Stimulated activated CD8-positive, alpha-beta memory T cell treated with anti-CD3 and anti-CD28 coated beads, Interleukin-15, amount 100 ng/mL, for 1 hour (primary cell): ENCODE measurements at places on chromosomes 7 and 10.

DNA sequence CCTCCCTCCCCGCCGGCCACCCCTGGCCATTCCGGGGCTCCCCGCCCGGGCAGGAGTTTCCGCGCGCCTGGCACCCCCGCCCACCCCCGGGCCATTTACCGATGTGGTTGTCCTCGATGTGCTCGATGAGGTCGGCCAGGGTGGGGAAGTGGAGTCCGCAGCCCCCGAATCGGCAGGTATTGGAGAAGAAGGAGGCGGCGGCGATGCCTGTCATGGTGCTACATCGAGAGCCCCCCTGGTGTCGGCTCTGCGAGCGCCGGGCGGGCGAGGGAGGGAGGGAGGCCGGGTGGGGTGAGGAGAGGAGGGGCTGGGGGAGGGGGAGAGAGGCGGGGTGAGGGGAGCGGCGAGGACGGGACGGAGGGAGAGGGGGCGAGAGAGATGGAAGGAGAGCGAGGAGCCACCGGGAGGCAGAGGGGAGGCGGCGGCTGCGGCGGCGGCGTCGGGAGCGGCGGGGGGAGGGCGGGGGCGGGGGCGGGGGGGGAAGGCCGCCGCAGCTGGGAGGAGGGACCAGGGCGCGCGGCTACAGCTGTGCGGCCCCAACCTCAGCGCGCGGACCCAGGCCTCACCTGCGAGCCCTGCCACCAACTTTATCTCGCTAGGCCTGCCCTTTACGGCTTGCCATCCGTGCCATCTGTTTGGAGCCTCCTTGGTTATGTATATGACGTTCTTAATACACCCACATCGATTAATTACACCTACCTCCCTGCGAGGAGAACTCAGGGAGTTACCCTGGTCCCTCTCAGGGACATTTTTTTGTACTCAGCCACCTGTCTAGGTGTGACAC lies at the start of gene JAZF1:
TSS of gene JAZF1 (minus strand) at position 432 of the 784 bp plus-strand sequence.
- DNase-seq: no peak

- no peak for DNase-seq
Observed at GRCh38 chr7:81604075-81604807, 165.6 kb downstream of the HGF start.

GRCh38 chr10:70068925-70069324 lies 16.3 kb downstream of the MACROH2A2 start:
- no peak for DNase-seq

GRCh38 chr7:51013861-51014511 lies 231.3 kb upstream of the GRB10 start:
- no peak for DNase-seq

DNA sequence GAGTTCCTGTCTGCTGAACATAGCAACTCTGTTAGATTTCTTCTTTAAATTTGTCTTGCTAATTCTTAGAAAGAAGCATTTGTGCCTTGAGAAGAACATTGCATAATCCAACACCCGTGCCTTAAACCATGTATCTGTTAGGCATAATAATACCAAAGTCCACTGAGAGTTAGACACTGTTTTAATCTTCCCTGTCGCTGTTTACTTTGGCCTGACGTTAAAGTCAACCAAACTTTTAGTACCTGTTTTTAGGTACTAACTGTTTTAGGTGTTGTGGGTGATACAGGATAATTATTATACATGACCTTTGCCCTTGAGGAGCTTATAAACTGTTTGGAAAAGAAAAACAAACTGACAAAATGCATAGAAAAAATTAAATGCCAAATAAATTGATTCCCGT lies 43.6 kb downstream of the KLHDC10 start:
- no peak for DNase-seq
